HFF-Myc (cell line): ENCODE measurements at places on chromosomes 4 and X.

- peak; percentile 50 for DNase-seq
Observed at GRCh38 chrX:11437642-11438379, 144.6 kb downstream of the AMELX start.

- DNase-seq: no peak
Observed at GRCh38 chrX:48683411-48683982, at the start of gene WAS. WAS (plus strand) TSS chrX:48683799; CDS start chrX:48683854, 55 bp downstream.

DNA sequence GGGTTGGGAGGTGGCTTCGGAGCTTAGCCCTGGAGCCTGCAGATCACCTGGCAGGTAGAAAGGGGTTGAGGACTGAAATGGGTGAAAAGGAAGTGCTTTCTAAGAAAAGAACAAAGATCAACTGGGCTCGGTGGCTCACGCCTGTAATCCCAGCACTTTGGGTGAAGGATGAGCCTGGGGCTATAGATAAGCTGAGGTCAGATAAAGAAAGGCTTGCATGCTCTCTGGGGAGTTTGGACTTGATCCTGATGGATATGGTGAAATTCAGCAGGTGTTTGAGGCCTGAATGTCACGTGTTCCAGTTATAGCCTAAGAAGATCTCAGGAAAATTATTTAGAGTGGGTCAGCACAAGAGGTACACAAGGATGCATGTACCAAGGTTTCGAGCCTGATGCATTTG is 40.8 kb downstream of the SLC34A2 start:
- no peak for DNase-seq

GRCh38 chrX:39613482-39613995 is 484.2 kb downstream of the BCOR start:
- DNase-seq: no peak

- DNase-seq: no peak
Observed at GRCh38 chr4:34432706-34433105, 1811.6 kb downstream of the ARAP2 start.

DNA sequence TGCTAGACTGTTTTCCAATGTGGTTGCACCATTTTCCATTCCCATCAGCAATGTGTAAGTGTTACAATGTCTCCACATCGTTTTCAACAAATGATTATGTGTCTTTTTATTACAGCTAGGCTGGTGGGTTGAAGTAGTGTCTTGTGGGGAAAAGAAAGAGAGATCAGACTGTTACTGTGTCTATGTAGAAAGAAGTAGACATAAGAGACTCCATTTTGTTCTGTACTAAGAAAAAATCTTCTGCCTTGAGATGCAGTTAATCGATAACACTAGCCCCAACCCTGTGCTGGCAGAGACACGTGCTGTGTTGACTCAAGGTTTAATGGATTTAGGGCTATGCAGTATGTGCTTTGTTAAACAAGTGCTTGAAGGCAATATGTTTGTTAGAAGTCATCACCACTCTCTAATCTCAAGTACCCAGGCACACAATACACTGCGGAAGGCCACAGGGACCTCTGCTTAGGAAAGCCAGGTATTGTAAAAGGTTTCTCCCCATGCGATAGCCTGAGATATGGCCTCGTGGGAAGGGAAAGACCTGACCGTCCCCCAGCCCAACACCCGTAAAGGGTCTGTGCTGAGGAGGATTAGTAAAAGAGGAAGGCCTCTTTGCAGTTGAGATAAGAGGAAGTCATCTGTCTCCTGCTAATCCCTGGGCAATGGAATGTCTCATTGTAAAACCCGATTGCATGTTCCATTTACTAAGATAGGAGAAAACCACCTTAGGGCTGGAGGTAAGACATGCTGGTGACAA is 23.0 kb upstream of the UGT2B15 start:
- no peak for DNase-seq

DNA sequence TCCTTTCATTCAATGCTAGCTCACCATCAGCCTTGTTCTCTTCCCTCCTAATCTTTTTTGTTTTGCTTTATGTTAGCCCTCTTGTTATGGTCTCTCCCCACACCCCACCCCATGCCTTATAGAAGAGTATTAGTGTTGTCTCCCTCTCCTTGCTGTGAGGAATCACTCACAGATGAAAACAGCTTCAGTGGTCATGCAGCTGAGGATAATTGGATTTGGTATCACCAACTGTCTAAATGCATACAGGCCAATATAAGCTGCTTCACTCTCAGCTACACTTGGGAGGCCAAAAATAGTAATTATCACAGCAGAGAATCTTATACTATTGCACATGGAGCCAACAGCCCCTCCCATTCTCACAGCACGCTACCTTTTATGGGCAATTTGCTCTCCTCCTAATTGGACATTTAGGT is 494.6 kb upstream of the FAM241A start:
- no peak for DNase-seq

GRCh38 chr4:152508386-152508785 is 27.5 kb downstream of the FBXW7 start:
- DNase-seq: no peak

- DNase-seq: no peak
Observed at GRCh38 chrX:133005042-133005441, 46.6 kb upstream of the HS6ST2 start.
